ENCODE measurements at places on chromosomes 5 and 9.

- no peak for DNase-seq
Measured at GRCh38 chr5:126490167-126490940, 67.1 kb downstream of the GRAMD2B start.

DNA sequence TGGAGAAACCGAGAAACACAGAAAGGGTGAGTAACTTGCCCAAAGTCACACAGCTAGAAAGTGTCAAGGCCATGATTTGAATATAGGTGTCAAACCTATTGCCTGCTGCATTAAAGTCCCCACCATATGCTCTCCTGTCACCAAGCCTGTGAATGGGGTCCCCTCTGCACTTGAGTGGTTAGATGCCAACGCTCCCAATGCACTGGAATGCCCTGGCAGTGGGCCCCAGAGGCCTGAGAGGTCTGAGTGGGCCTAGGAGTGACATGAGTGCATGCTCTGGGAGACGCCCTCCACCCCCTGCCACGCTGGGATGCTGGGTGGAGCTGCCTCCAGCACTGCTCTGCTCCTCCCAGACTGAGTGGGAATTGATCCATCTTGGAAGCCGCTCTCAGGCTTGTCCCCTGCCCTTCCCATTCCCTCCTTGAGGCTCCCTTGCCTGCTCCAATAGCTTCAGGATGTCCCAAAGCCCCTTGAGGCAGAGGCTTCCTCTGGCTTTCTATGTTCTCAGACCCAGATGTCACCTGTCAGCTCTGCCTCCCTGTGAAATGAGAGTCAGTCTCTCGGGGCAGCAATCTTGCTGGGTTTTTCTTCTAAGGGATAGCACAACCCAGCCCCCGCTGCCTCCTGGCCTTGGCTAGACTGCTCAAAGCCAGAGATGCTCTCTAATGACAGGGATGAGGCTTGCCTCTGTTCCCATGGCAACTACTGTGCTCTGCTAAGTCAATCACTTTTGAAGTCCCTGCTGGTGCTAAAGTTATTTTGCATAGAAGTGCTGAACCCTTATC, 6.6 kb upstream of the ARSI start:
- no peak for DNase-seq

GRCh38 chr5:8923526-8923925, 622.3 kb downstream of the SEMA5A start:
- no peak for DNase-seq

DNA sequence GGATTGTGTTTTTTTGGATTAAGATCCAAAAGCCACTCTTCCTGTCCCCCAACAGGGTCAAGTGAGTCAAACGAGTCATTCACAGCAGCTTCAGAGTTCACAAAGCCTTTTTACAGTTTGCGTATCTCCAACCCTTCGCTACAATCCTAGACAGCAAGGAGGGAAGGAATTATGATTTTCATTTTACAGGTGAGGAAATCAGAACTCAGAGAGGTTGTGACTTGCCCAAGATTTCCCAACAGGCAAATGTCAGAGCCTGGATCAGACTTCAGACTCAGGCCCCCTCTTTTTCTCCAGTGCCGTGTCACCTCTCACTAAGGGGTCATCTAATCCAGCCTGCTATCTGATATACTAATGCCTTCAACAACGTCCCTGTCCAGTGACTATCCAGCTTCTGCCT, 72.1 kb upstream of the XPA start:
- DNase-seq, result no peak

DNA sequence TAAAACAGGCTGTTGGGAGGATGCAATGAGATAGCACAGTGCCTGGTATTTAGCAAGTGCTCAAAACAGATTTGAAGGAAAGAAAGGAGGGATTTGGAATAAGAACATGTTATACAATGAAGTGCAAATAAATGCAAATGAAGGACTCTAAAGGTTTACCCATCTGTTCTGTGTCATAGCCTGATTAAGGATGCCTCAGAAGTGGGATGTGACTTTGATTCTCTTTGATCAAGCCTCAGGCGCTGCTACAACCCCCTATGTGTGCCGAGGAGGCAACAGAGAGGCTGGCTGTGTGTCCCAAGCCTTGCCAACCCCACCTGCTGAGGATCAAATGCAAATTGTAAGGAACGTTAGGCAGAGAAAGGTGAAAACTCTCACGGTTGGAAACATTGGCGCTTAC, 27.2 kb downstream of the GGTA1 start:
- no peak for DNase-seq

DNA sequence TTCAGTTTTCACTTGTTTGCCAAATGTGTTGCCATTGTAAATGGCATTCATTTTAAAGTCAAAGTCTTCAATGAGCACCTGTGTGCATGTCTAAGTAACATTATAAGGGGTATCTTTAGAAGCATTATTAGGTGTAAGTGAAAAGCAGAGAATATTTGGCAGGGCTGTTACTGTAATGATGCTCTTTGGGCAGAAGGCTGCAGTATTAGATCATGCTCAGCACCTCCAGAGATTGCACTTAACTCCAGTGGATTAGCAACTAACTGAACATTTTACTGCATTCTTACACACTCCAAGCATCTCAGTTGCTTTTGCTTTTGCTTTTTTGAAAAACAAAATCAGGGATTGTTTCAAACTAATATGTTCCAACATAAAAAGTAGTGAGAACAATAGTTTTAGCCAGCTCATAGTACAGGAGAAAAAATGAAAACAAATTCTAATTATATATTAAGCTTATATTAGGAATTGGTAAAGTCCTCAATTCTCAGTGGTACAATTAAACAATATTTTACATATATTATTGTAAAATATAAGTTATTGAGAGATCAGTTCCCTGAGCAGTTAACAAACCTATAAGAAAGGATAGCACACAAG, 1740.9 kb upstream of the CDH9 start:
- no peak for DNase-seq

DNA sequence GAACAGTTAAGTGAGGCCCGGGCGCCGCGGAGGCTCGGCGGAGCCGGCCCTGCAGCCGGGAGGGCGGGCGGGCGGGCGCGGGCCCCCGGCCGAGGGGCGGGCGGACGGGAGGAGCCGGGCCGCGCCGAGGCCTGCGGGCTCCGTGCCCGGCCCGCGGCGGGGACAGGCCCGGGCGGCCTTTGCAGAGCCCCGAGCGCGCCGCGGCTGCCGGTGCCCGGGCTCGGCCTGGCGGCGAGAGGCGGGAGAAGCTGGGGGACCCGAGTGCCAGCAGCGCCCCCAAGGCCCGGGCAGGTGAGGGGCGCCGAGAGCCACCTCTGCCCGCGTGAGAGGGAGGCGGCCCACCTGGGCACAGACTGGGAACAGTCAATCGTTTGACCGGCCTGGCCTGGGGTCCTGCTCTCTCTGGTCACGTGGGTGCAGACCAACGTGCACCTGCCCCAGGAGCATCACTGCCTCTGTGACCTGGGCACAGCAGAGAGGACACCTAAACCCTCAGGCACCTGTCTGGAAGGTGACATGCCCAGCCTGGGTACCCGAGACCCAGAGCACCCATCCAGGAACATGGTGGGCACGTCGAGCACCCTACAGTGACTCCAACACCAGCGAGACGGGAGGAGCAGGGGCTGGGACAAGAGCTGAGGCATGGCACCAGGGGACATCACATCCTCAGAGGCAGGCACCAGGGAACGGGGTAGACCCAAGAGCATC, 531 bp downstream of the MVB12B start:
- no peak for DNase-seq

DNA sequence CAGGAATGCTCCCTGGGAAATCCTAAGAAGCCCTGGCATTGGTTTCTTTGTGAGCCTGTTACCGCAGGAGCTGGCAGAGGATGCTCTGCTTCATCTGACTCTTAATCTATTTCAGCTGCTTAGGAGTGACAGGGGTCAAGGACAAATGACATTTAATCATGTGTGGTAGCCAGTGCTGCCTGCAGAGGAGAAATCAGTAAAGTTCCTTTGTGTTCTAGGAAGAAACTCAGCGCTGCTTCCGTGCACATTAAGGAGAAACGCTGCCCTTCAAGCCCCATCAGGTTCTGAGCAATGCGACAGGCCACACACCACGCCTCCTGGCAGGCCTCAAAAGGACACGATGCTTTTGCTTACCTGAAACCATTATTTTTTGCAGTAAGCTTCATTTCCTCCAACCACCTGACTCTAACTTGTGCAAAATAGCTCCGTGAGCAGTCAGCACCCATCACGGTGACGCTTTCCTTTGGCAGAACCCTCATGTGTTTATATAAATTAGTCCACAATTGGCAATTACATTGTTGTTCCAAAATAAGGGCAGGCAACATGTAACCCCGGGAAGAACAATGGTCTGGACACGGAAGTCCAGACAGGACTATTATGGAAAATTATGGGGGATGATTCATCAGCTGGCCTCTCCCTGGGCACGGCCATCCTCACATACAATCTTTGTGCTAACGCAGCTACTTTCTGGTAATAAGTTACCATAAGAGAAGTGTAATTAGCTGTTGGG, 387.9 kb upstream of the DAP start:
- no peak for DNase-seq

DNA sequence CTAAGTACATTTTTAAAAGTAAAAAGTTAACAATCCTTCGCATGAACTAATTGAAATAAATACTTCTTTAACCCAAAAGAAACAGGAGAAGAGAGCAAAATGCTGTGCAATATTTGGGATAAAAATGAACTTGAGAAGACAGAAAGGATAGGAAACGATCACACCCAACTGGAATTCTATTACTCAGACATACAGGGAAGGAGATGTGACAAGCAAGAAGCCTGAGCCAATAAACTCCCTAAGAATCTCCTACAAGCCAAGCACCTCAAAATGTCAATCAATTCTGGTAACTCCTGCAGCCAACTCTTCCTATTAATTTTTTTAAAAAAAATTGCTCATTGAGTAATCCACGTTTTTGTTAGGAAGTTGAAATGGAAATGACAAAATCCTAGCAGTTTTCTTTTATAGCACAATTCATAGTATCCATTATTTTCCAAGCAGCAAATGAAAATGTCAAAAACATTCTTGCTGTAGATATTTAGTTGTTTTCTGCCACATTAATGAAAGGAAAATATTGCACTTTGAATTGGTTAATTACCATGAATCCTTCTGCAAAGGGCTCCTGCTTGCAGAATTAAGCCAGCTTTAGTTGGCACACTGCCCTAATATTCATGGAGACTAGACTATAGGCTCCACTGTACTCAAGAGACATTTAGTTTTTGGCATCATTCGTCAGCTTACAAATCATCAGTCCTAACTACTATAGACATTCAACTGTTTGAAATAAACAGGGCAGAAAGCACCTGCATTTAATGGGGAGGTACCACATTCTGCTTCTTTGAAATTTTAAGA, 89.0 kb downstream of the RFX3 start:
- no peak for DNase-seq

GRCh38 chr9:114779352-114779845, 26.4 kb downstream of the TNFSF15 start:
- DNase-seq, result no peak

DNA sequence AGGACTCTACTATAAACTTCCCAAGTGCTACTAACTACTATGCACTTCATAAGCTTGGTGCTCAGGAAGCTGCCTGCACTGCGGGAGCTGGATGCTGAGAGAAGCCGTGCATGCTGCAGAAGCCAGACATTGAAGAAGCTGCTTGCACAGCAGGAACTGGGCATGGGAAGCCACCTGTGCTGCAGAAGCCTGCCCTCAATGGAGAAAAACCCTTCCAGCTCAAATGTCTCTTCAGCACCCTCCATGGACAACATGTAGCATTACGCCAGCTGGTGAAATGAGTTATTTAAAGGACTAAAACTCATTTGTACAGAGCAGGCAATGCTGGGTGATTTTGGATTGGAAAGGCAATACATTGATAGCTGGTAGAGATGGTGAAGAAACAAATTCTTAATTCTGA, 247.2 kb downstream of the KIF4B start:
- DNase-seq, result peak; percentile 91

GRCh38 chr5:142811866-142812557, 41.8 kb downstream of the ARHGAP26 start:
- no peak for DNase-seq

DNA sequence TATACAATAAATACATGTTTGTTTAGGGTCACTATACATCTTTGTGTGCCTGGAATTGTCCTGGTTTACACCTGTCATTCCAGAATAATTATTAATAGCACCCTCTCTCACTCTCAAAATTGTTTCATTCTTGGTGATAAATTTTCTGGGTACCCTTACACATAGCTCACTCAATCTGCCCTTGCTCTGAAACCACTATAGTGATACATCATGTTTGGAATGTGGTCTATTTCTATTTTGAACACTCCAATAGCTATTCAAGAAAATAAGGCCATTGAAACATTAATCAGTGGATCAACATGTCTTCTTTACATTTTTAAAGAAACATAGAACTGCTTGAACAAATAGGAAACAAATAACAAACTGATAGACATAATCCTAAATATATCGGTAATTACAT, 158.7 kb downstream of the ARRDC3 start:
- no peak for DNase-seq

DNA sequence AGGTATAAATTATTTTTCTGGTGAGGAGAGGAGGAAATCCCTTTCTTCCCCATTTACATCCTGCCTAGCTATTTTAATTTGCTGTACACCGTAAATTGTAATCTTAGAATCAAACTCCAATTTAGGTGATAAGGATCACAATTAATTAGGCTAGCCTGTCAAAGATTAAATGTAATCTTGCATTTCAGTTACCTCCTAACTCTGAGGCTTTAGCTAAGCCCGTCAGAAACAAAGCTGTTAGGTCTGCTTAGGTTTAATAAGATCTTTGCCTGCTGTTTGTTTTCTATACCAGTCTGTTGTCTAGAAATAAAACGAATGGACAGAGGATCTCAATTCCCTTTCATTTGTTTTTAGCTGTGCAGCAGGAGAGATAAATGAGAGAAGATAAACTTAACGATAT, 51.5 kb downstream of the PIK3R1 start:
- no peak for DNase-seq

DNA sequence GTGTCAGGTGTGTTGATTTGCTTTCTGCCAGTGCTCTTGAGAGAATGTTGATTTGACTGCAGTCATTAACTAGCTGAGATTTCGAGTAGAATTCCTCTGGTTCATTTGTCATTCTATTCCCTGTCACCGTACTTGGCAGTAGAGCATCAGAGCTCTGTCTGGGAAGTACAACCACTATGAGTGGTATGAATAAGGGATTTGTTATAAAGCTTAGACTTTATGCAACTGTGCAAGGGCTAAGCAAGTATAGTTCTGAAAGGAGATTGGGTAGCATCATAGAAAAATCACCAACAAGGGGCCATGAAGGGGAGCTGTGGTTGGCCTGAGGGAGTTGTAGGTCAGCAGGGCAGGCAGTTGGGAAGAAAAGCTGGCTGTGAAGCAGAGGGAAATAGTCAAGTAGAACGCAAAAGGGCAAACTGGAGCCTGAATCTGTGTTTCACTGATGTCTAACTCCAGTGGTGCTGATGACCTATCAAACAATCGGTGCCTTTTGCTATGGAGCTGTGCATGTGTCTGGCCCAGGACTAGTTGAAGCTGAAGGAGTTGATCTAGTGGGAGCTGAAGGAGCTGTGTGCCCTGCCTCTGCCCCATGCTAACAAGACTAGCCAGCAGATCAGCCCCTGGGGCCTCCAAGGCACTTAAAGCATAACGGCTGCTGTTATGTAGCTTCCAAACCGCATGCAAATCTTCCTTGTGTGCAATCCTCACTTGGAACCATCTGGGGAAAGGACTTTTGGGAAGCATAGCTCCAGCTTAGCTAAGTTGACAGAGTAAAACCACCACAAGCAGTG, 110.0 kb downstream of the SLC28A3 start:
- no peak for DNase-seq

All from Jurkat, Clone E6-1 (cell line).